ENCODE measurements at places on chromosomes 6 and 20.

- no peak for DNase-seq
These were observed 159.8 kb downstream of the TFAP2C start for GRCh38 chr20:56788671-56789610.

DNA sequence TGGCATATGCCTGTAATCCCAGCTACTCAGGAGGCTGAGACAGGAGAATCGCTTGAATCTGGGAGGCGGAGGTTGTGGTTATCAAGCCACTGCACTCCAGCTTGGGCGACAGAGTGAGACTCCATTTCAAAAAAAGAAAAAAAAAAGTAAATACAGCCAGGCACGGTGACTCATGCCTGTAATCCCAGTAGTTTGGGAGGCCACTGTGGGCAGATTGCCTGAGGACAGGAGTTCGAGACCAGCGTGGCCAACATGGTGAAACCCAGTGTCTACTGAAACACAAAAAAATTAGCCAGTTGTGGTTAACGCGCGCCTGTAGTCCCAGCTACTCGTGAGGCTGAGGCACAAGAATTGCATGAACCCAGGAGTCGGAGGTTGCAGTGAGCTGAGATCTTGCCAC, 1.5 kb upstream of the NINL start:
- DNase-seq: no peak

DNA sequence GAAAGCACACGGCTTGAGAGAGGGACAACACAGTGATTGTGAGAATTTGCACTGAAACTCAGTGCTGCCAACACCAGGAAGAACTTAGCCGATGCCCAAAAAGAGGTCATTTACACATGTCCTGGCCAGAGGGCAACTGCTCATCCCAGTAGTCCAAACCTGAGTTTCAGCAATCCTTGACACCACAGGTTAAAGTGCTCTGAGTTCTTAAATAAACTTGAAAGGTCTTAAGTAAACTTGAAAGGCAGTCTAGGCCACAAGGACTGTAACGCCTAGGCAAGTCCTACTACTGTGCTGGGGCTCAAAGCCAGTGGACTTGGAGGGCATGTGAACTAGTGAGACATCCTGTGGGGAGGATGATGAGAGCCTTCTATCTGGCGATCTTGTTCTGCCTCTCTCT, 14.1 kb downstream of the SNX14 start:
- DNase-seq: no peak

DNA sequence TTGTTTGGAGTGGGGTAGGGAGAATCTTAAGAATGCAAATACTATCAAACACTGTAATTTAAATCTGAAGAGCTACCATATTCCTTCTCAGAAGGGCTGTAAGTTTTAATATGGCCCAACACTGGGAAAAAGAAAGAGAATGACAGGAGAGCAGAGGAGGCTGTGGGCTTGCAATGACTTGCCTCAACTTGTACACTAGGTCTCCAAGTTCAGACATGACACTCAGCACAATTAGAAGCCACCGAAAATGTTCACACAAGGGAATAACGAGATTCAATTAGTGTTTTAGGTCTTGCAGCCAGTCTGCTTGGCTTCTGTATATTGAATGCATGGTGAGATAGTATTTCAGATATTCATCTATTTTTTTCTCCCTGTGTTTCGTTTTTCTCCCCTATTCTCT, 89.4 kb downstream of the HS3ST5 start:
- DNase-seq: no peak

DNA sequence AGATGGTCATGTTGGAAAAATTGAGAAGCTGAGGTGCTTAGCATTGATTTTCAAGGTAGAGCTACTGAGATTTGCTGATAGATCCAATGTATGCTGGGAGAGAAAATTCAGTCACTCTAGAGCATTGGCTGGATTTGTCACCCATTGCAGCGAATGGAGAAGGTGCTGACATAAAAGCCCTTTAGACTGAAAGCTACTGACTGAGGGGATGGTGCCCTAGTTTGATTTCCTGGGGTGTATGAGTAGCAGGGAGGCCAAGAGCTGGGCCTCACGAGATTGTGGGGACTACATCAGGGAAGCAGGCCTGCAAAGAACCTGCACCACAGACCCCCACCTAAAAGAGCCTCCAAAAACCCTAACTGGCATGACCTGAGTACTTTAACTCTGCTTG, 23.9 kb upstream of the PRND start:
- no peak for DNase-seq
